ENCODE measurements at places on chromosomes 7 and 10. TPM values are rescaled to one million over a fixed set of nuclear protein-coding genes. Genes with fewer than 3 reads are reported as not detected.

Gene ST8SIA6
- total RNA-seq: not detected

Gene TRIM50
- total RNA-seq: not detected

Gene SUGCT
- total RNA-seq: 0.93 TPM

DNA sequence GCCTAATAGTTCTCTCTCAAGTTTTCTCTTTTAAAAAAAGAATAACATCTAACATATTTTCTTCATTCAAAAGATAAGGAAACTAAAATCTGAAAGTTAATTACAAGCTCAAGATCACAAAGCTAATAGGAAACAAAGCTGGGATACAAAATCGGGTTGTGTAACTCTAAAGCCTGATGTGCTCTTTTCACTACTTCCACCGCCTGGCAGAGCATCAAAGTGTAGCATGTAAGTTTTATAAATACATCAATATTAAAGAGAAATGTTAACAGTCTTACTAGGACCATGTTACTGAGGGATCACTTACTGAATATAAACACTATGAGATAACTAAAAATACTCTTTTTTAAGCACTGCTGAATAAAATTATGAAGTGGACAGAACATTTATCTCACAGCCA, 97.2 kb downstream of the KMT2C start:
- no peak for DNase-seq

GRCh38 chr10:20117471-20117870, 301.2 kb downstream of the PLXDC2 start:
- no peak for DNase-seq

DNA sequence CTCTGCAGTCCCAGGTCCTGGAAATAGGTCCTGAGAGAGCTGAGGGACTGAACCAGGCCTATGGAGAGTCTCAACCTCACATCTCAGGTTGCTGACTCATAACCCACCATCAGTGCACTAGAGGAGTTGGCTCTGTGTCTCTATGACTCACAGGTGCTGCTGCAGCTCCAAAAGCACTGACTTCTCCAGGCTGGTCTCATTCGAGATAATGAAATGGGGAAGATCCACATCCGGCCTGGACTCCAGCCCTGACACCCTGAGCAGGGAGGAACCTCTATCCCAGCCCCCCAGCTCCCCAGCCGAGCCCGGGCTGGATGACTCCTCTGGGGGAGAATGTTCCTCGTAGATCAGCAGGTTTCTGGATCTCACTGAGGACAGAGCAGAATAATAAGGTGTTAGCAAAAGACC, 35.5 kb upstream of the DGKI start:
- peak; percentile 21 for DNase-seq

GRCh38 chr7:125670926-125671572, 741.4 kb upstream of the POT1 start:
- DNase-seq: no peak

DNA sequence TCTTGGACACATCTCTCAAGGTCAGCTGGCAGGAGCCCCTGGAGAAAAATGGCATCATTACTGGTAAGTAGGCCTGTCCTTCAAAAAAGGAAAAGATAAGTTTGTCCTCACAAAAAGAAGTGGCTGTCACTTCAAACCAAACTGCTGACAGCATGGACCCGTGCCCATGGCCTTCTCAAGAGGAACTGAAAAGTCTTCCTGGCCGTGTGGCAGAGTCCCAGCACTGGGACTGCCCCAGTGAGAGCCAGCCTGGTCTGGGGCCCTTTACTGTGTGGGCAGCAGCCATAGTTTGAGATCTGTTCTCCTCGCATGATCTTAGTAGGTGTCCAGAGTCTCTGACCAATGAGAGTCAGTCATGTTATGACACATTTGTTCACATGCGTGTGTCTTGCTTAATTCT, 614.2 kb upstream of the FOXK1 start:
- DNase-seq: no peak

GRCh38 chr7:81005254-81005653, 86.4 kb upstream of the SEMA3C start:
- DNase-seq: no peak

GRCh38 chr10:70595566-70596016, 7.0 kb downstream of the PRF1 start:
- no peak for DNase-seq

DNA sequence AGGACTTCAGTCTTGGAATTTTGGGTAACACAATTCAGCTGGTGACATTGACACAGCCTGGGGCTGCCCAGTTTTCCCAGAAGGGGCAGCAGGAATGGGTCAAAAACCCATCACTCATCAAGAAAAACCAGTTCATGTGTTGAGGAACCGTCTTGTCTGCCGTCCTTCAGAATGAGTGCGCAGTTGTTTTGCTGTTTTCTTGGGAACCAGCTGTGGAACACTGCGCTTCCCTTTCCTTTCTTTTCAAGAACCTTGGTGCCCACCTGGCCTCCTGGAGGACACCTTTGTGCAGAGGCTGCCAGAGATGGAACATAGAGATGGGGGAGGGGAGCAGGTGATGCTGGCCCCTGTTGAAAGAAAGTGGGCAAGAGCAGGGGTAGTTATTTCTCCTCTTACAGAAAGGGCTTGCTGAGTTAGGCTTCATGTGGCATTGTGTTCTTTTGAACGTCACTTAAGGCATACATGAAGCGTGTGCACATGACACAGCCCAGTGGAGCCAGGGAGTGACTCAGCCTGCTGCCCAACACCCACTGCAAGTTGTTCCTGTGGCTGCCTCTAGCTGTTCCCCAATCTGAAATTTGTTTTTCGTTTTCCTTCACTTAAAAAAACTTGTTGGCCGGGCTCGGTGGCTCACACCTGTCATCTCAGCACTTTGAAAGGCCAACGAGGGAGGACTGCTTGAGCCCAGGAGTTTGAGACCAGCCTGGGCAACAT, 87.4 kb upstream of the TNS3 start:
- no peak for DNase-seq

GRCh38 chr10:9615189-9615588, 1402.5 kb upstream of the CELF2 start:
- no peak for DNase-seq

- DNase-seq: no peak
These were observed 15.7 kb downstream of the RBM33 start for GRCh38 chr7:155660059-155660757.

DNA sequence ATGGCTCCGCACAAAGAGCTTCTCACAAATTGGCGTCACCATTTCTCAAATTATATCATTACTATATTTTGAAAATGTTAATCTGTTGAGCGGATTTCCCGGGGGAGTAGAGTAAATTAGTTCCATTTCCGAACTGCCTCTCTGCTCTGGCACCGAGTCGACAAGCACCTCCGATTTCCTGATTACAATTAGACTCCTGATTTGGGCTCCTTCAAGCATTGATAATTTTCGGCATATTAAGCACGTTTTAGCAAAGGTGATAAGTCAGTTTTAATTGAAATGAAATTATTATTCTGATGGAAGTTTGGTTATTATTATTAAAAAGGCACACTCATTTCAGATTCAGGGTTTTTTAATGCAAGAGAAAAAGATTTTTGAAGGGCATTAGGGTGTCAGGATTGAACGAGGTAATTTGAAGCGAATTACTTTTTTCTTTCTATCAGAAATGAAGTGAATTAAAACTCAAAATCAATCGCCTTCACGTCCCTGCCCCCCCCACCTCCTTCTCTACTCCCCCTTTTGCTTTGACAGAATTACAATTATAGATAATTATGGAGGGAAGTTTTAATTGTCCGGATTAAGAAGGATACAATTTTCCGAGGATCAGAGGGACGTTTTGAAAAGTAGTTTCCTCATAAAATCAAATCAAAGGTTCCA, 4.0 kb upstream of the UNCX start:
- no peak for DNase-seq

GRCh38 chr7:24216576-24217125, 67.3 kb upstream of the NPY start:
- DNase-seq: no peak

GRCh38 chr7:99311702-99312101, 14.0 kb upstream of the ARPC1A start:
- DNase-seq: no peak

DNA sequence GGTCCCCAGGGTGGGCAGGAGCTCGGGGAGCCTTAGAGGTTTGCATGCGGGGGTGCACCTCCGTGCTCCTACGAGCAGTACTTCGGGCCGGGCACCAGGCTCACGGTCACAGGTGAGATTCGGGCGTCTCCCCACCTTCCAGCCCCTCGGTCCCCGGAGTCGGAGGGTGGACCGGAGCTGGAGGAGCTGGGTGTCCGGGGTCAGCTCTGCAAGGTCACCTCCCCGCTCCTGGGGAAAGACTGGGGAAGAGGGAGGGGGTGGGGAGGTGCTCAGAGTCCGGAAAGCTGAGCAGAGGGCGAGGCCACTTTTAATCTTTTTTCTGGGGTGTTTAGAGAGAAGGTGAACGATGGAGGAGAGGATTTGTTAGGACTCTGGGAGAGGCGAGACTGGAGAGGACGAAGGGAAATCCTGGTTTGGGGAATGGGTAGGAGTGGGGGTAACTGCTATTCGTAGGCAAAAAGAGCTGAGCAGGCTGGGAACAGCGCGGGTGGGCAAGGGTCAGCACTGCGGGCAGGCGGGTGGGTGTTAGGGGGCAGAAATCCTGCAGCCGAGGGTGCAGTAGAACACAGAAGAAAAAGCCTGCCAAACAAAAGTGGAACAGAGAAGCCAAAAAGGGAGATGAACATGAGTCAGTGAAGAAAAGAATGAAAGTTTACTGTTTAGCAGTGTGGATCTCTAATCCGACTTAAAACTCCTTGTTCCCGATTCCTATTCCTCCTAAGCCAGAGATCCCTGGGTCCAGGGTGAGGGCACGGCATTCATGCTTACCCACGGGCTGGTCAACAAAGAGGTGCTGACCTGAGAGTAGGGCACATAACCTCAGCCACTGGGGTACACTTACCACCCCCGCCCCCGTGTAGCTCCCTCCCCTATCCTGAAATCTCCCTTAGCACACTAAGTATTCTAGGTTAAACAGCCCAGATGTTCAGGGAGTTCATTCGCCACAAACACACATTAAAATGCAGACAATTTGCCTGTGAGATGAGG, 26.9 kb downstream of the PRSS2 start:
- DNase-seq: no peak

DNA sequence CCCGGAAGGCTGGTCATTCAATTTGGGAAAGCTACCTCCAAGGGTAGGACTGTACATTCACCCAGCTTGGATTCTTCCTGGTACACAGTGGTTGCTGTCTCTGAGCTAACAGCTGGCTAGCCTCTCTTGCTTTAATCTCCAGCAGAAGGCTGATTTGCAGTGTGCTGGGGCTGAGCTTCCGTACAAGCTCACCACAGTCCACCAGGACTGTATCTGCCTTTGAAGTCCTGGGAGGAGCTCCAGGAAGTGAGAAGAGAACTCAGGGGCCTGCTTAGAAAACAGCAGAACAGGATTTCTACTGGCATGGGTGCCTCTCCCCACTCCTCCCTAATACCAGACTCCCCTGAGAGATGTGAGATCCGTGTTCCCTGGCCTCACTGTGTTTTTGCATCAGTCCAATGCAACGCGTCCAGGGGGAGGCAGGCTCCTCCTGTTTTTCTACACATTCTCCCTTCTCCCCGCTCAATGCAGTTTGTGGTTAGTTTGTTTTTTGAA, 6.6 kb downstream of the AFAP1L2 start:
- no peak for DNase-seq

DNA sequence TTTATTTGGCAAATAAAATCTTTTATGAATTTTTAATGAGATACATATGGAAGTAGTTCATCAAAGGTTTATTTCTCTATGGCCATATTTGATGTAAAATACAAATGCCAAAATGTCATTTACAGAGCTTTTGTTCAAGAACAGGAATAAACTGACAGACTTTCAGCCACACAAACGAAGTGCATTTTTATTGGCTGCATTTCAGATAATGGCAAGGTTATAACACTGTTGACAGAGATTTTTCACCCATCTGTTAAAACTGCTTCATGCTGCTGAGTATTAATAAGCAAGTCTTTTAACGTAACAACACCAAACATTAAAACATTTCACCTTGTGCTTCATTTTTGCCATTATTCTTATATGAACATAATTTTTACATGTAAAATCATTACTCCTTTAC, 254.4 kb downstream of the ANKRD7 start:
- no peak for DNase-seq

- DNase-seq: no peak
These were observed 14.1 kb downstream of the PFKP start for GRCh38 chr10:3081383-3081981.

- no peak for DNase-seq
These were observed 7.6 kb upstream of the CALML5 start for GRCh38 chr10:5506751-5507648.

DNA sequence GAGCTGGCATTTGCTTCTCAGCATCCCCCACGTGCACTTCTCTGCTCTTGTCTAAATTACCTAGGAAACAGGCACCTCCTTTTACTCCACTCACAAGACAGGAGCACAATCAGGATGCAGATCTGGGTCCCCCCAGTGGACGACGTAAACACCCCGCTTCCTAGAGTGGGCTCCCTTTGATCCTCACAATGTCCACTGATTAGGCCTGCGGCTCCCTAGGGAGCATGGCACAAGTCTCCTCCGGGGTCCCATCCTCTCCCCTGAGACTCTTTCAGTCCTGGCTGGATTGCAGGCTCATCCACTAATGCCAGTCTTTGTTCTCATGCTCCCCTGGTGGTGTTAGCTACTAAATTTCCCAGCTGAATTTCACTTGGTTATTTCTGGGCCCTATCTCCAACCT, 98.3 kb downstream of the GLI3 start:
- DNase-seq: no peak

- peak; percentile 64 for DNase-seq
These were observed 166.8 kb upstream of the ASAH2 start for GRCh38 chr10:50417886-50418830.

DNA sequence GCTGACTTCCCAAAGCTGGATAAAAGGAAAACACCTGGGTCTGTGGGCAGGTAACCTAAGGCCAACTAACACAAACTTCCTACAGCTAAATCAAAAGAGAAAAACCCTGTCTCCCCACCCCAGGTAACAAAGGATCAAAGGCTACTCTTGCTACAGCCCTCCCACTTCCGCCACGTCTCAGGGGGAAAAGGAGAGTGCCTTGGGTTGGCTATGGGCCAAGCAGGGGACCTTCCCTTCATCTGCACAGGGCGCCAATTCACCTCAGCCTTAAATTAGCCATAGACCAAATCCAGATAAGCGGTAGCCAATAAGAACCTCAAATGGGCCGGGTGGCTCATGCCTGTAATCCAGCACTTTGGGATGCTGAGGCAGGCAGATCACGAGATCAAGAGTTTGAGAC, 69.1 kb upstream of the LANCL2 start:
- no peak for DNase-seq
